GM23248 (cell line): ENCODE measurements at places on chromosomes 4 and X.

DNA sequence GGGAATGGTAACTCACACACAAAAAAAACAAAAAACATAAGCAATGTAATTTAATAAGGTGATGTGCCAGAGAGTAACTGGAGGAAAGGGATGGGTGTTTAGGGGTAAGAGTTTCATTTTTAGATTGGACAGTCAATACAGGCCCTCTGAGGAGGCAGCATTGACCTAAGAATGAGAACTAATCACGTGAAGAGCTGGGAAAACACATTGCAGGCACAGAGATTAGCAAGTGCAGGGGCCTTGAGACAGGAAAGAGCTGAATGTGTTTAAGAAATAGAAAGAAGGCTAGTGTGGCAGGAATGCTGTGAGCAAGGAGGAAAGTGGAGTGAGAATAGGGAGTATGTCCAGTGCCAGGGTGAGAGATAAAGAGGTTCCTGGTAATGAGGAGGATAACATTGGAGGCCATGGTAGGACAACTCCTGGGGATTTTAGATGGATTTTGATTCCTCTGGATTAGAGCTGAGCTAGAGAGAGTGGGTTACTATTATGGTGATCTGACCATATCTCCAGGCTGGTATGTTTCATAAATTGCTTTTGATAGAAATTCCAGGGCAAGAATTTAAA lies 17.6 kb downstream of the PDLIM5 start:
- DNase-seq = no peak

DNA sequence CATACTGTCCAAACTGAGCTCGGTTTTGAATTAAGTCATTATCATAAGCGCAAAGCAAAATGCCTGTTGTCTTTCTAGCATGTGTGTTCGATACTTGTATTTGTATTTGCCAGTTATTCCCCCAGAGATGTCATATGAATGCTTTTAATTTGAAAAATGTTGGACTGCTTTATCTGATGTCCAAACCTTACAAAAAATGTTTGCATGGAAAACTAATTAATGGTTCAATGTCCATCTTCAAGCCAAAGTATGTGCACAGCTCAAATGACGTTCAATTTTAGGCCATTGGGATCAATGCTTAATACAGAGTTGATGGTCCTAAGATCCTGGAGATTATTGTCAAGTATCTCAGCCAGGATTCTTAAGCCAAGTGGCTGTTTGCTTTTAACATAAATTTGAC lies 17.2 kb upstream of the HPGDS start:
- no peak for DNase-seq

DNA sequence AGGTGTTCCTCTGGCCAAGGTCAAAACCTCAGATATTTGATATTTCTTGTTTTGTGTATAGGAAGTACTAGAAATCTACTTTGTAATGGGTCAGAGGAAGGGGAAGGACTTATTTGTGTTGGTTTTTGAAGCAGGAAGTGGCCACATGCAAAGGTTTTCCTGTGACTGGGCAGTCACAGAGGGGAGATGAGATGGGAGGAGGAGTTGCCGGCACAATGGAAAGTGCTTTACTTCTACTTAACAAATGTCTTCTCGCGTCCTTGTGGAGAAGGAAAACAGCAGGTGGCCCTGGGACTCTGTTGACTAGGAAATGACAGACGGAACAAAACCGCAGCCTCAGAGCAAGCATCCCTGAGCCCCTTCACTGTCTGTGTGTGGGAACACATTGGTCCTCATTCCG lies 46.6 kb downstream of the SHROOM2 start:
- no peak for DNase-seq

DNA sequence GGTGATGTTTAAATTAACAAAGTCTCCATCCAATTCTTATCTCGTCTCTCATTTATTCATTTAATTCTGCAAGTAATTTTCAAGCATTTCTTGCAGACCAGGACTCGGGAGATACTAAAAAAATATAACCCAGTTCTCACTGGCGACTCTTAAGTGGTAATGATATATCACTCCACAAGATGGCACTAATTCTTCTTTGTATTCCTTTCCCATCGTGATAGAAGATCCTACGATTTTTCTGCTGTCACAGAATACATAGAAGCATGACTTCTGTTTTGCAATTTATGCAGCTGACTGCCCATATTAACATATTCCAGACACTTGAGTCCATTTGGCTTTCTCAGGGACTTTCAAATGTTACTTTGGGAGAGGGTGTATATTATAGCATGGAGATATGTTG lies 64.0 kb upstream of the FGF13 start:
- peak; percentile 63 for DNase-seq

- no peak for DNase-seq
Observed at GRCh38 chrX:150487369-150488094, 80.9 kb upstream of the MTM1 start.

GRCh38 chrX:47171996-47172395 lies 21.6 kb upstream of the UBA1 start:
- DNase-seq = no peak

DNA sequence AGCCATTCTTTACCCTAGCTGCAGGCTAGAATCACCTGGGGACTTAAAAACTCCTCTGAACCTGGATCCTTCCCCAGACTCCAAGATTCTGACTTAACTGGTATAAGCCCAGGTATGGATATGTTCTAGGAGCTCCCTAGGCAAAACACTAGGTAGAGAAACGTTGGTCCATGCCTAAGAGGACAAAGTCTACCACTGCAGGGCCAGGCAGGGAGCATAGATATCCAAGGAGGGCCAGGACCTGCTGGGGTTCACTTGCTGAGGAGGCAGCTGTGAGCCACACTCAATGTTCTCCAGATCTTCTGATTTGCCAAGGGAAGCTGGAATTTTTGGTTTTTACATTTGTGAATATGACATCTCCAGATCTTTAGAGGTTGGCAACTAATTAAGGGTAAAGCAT lies 48.6 kb upstream of the TRIM2 start:
- no peak for DNase-seq

DNA sequence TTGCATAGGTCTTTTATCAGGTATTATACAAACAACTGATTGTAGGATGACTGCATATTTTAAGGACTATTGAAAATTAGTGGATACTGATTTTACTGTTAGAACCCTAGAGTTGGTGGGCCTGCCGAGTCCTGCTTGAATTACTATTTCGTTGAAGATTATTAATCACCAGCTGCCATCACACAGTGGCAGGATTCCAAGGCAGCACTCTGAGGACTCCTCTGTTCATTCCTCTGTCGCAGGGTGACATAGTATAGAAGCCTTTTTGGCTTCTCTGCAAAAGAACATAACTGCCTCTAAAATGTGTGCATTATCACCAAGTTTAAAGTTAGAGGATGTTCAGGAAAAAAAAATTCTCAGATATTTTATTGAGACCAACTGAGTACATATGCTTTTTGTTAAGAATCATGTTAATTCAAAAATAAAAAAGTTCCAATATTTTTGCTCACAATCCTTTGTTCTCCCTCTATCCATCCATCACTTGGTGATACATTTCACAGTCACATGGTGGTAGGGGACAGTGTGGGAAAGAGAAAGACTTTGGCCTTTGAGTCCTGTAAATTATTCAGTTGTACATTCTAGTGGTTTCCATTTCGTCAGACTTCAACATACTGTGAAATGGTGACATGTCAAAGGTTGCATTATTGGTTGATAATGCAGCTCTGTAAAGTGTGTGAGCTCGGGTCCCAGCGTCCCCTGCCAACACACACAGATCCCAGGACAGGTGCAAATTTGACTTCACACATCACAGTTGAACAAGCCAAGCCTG lies 332.5 kb downstream of the GRID2 start:
- no peak for DNase-seq

DNA sequence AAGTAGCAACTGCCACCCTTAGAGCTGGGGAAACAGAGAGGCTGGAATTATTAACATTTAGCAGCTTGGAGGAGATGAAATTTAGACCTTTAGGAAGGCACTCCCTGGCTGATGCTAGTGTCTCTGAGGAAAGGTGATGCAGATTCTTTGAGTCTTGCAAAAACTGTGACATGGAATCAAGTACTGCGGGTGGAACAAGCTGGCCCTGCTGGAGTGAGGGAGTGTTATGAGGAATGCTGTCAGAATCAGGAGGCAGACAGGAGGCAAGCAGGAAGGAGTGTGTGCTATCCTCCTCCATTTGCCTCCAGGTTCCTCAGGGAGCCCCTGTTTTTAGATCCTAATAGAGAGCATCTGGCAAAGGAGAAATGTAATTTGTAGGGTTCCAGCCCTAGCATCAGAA lies 391.7 kb upstream of the PITX2 start:
- no peak for DNase-seq

DNA sequence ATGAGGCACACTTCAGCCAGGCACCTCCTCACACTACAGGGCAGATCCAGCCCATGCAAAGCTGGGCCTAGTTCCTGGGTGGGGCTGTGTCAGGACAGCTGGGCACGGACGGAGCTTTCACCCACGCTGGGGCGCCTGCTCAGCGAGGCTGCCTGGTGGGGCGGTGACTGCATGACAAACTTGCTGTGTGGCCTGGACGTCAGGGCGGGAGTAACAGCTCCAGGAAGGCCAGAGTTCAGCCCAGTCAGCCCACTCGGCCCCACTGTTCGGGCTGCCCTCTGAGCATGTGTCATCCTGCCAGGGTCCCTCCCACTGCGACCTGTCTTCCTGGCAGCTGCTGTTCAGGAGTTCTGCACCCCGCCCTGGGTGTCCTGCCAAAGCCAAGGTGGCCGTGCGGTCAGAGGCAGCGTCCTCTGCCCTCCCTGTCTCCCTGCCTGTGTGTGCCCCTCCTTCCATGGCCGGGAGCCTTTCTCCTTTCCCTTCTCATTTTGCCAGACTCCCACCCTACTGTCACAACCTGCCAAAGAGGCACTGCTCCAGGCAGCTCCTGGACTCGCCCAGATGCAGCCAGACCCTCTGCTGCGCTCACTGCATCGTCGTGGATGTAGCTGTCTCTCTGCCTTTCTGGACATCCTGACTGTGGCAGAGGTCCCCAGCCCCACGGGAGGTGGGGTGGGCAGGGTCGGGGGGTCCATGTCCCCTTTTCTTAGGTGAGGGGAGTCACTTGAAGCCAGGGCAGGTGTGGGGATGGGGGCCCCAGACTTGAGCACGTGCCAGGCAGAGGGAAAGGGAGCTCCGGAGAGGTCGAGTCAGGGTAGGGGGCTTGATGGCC lies 33.0 kb upstream of the KIAA0232 start:
- peak; percentile 81 for DNase-seq

- DNase-seq = no peak
Observed at GRCh38 chrX:137684591-137684990, 118.7 kb downstream of the ZIC3 start.

- DNase-seq = peak; percentile 57
Observed at GRCh38 chr4:89657931-89658700, 178.8 kb downstream of the SNCA start.

- no peak for DNase-seq
Observed at GRCh38 chr4:183304067-183304466, 16.0 kb downstream of the CLDN22 start.

GRCh38 chrX:106672527-106672926 lies 54.0 kb upstream of the RNF128 start:
- DNase-seq = no peak
